ENCODE measurements at places on chromosomes 1 and 21. TPM values are rescaled to one million over a fixed set of nuclear protein-coding genes. Genes with fewer than 3 reads are reported as not detected.

DNA sequence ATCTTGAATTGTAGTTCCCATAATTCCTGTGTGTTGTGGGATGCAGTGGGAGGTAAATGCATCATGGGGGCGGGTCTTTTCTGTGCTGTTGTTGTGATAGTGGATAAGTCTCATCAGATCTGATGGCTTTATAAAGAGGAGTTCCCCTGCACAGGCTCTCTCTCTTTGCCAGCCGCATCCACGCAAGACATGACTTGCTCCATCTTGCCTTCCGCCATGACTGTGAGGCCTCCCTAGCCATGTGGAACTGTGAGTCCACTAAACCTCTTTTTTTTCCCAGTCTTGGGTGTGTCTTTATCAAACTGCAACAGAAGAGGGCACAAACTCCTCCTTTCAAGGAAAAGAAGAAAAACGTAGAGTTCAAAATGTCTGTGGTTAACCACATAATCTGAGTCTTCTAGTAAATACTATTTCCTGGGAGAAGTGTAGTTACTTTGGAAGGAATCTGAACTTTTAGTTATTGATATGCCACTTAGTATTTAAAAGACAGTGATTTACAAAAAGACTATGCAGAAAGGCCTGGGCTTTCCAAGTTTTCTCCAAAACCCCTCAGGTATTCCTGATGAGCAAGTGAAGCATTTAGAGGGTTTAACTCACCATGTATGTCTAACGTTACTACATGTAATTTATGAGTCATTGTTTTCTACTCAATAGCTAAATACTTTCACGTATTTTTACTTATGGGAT is 10.0 kb downstream of the ADAMTS1 start:
- H3K27me3 ChIP-seq = no peaks in the 10 kb centered on the region
- H3K4me1 ChIP-seq = peaks cover 34% of the 10 kb centered on the region
- H3K36me3 ChIP-seq = peaks cover 37% of the 10 kb centered on the region
- no peak overlapping the region for H3K27ac ChIP-seq

- H3K27ac ChIP-seq = no peak overlapping the region
- no peaks in the 10 kb centered on the region for H3K36me3 ChIP-seq
- H3K4me1 ChIP-seq = no peaks in the 10 kb centered on the region
- H3K4me3 ChIP-seq = no peak overlapping the region
Observed at GRCh38 chr1:191022856-191023255, 545.2 kb upstream of the BRINP3 start.

Gene SHISA4
- 104 TPM for total RNA-seq

DNA sequence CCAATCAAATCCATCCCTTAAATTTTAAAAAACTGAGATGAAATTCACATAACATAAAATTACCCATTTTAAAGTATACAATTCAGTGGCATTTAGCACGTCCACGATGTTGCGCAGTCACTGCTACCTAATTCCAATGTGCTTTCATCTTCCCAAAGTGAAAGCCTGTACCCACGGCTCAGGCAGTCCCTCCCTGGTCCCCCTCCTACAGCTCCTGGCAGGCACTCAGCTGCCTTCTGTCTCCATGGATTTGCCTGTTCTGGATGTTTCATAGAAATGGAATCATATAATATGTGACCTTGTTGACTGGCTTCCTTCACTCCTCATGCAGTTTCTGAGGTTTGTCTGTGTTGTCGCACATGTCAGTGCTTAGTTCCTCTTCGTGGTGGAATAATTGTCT is 386.3 kb downstream of the CAMTA1 start:
- H3K27me3 ChIP-seq = no peaks in the 10 kb centered on the region
- H3K4me1 ChIP-seq = no peaks in the 10 kb centered on the region
- no peak overlapping the region for H3K4me3 ChIP-seq
- H3K27ac ChIP-seq = no peak overlapping the region
- no peaks in the 10 kb centered on the region for H3K36me3 ChIP-seq

Gene GBP6
- total RNA-seq = 0.12 TPM

GRCh38 chr21:41764558-41765419 is 2.1 kb downstream of the RIPK4 start:
- peaks cover 46% of the 10 kb centered on the region for H3K4me1 ChIP-seq
- H3K27ac ChIP-seq = no peak overlapping the region
- H3K27me3 ChIP-seq = peaks cover 97% of the 10 kb centered on the region
- DNase-seq = no peak
- no peaks in the 10 kb centered on the region for H3K36me3 ChIP-seq
- H3K4me3 ChIP-seq = no peak overlapping the region

DNA sequence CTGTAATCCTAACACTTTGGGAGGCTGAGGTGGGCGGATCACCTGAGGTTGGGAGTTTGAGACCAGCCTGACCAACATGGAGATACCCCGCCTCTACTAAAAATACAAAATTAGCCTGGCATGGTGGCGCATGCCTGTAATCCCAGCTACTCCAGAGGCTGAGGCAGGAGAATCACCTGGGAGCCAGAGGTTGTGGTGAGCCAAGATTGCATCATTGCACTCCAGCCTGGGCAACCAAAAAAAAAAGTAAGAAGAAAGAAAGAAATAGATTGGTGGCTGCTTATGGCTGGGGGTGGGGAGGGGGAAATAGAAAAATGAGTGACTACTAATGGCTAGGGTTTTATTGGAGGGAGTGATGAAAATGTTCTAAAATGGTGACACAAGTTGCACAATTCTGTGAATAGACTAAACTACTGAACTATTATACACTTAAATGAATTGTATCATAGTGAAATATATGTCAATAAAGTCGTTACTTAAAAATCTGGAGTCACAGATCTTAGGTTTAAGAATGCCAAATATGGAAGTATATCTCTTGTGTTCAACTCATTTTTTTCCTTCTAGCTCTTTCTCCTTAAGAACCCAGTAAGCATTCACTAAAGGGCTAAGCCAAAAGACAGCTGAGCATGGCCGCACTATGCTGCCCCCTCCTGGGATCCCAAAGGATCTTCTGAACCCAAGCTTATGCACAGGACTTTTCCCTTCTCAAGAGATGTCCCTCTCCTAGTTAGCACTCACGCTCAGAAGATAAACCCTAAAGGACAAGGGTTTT is 3.2 kb upstream of the NPL start:
- H3K27me3 ChIP-seq = no peaks in the 10 kb centered on the region
- no peak overlapping the region for H3K27ac ChIP-seq
- no peaks in the 10 kb centered on the region for H3K4me1 ChIP-seq
- no peak overlapping the region for H3K4me3 ChIP-seq

GRCh38 chr1:238589843-238590435 is 699.2 kb upstream of the ZP4 start:
- no peaks in the 10 kb centered on the region for H3K36me3 ChIP-seq
- H3K27ac ChIP-seq = no peak overlapping the region
- no peaks in the 10 kb centered on the region for H3K4me1 ChIP-seq
- H3K27me3 ChIP-seq = no peaks in the 10 kb centered on the region
- DNase-seq = no peak
- H3K4me3 ChIP-seq = no peak overlapping the region

Gene PGLYRP3
- total RNA-seq = not detected

- no peak overlapping the region for H3K27ac ChIP-seq
- no peak for DNase-seq
- H3K27me3 ChIP-seq = no peaks in the 10 kb centered on the region
- H3K4me1 ChIP-seq = peaks cover 48% of the 10 kb centered on the region
- peaks cover 45% of the 10 kb centered on the region for H3K36me3 ChIP-seq
Observed at GRCh38 chr1:12511128-12511484, 106.9 kb downstream of the DHRS3 start.

- peaks cover 8% of the 10 kb centered on the region for H3K4me1 ChIP-seq
- H3K27me3 ChIP-seq = no peaks in the 10 kb centered on the region
- no peak overlapping the region for H3K27ac ChIP-seq
- no peaks in the 10 kb centered on the region for H3K36me3 ChIP-seq
- no peak for DNase-seq
- no peak overlapping the region for H3K4me3 ChIP-seq
Observed at GRCh38 chr1:184425449-184426277, 38.8 kb downstream of the C1orf21 start.

Gene VAV3
- 1.6 TPM for total RNA-seq

DNA sequence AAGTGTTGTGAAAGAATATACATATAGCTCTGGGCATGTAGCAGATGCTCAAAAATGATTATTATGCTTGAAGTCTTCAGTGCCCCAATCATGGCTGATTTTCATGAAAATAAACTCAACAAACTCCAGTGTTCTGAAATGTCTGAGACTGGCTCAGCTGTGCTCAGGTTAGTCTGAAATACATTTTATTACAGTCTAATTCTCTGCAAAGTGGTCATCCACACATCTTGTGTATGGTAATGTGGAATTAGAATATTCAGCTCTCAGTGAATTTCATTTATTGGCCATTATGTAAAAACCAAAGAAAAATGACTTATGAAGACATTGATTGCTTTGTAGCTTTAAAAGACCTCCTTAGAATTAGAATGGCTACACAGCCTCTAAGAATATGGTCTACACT is 109.9 kb downstream of the DISC1 start:
- H3K36me3 ChIP-seq = no peaks in the 10 kb centered on the region
- H3K27ac ChIP-seq = no peak overlapping the region
- peaks cover 6% of the 10 kb centered on the region for H3K4me1 ChIP-seq
- DNase-seq = no peak
- H3K27me3 ChIP-seq = no peaks in the 10 kb centered on the region
- no peak overlapping the region for H3K4me3 ChIP-seq

DNA sequence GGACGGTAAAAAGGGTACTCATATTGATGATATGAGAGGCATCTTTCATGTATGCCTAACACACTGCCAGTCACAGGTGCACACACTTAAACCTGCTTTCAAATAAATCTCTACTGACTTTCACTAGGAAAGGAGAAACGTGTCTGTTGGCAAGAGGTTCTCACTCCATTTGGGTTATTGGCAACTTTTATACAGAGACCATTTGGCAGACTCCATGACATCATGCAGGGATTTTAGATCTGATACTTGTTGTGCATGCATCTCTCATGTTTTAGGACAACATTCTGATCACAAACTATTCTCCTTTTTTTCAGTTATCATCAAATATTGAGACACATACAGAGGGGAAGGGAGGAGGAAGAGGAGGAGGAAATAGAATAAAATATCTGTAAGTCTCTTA is 31.5 kb downstream of the RGS7 start:
- H3K4me3 ChIP-seq = no peak overlapping the region
- H3K36me3 ChIP-seq = no peaks in the 10 kb centered on the region
- H3K27me3 ChIP-seq = no peaks in the 10 kb centered on the region
- DNase-seq = no peak

Gene TNNT2
- total RNA-seq = 7,560 TPM

GRCh38 chr1:43753422-43753821 is 46.1 kb downstream of the ST3GAL3 start:
- H3K4me3 ChIP-seq = no peak overlapping the region
- DNase-seq = no peak
- H3K36me3 ChIP-seq = no peaks in the 10 kb centered on the region
- no peak overlapping the region for H3K27ac ChIP-seq

DNA sequence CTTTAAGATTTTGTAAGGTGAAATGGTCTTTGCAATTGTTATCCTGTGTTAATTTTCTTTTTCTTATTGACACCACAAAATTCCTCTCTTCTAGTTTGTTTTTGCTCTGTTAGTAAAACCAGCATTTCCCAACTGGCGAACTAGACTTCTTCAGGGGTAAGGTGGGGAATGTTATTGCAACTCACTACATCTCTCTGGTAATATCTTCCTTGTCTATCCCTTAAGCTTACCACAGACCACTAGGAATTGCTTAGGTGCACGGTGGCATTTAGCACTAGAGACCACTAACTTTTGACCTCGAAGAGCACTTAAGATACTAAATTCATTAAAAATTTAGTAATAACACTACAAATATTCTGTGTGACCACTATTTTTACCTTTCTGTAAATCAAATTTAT is 4.2 kb upstream of the COA6 start:
- H3K36me3 ChIP-seq = no peaks in the 10 kb centered on the region
- no peaks in the 10 kb centered on the region for H3K27me3 ChIP-seq
- H3K27ac ChIP-seq = no peak overlapping the region
- H3K4me3 ChIP-seq = no peak overlapping the region

Measured in heart right ventricle (tissue), 16 donors.